Erythroblast (primary cell): ENCODE measurements at places on chromosomes 16 and 17.

- no peak for DNase-seq
These were observed 3.0 kb downstream of the ARHGDIA start for GRCh38 chr17:81867991-81868673.

- no peak for DNase-seq
These were observed 8.8 kb downstream of the RUNDC1 start for GRCh38 chr17:42989141-42989540.

DNA sequence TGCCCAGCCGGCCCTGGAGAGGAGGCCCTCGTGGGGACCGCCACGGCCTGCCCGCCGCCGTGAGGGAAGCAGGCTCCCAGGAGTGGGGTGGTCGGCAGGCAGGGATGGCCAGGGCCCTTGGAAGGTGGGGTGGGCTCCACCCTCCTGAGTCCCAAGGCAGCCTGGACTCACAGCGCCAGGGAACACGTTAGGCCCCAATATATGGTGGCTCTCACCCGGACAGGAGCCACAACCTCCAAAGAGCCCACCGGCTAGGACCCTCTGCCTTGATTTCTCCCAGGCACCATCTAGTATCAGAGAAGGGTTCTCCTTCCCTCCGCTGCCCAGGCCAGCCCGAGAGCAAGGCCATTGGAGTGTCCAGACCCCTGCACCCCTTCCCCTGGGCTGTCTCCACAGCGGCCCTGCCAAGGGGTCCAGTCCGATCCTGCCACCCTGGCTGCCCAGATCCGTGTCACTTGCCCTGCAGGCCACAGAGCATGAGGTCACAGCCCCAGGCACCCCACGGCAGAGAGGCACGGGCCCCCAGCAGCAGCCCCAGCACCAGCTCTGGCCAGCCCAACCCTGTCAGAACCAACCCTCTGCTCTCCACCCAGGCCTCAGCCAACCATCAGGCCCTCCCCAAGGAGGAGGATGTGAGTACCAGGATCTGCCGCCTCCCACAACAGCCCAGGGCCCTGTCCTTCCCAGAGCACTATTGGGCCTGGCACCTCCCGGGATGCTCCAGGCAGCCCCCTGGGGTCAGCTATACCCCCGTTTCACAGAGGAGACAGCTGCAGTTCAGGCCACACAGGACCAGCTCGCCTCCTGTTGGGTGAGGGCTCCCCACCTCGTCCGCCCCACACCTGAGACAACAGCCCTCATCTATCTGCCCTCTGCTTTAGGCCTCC lies 1.1 kb upstream of the AXIN1 start:
- no peak for DNase-seq

DNA sequence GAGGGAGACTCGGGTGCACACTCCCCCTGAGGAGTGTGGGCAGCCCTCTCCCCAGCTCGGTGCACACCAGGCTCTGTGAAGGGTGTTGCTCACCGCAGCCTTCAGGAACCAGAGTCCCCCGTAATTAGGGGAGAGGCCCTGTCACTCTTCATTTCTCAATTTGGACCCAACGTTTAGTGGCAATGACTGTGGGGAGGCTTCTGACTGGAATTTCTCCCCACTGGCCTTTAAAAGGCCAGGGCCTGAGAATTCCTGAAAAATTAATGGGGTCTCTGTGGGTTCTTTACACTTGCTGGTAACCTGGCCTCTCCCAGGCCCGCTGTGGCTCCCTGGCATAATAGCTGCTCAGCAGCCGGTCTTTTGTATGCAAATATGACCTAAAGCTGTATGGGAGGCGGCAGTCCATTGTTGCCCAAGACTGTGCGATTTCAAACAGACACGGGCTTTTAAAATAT lies 209.7 kb downstream of the MSI2 start:
- no peak for DNase-seq

GRCh38 chr16:67170168-67170948 lies at the start of gene NOL3:
Gene NOL3 (plus strand): TSS chr16:67170538.
- DNase-seq = peak; percentile 55

DNA sequence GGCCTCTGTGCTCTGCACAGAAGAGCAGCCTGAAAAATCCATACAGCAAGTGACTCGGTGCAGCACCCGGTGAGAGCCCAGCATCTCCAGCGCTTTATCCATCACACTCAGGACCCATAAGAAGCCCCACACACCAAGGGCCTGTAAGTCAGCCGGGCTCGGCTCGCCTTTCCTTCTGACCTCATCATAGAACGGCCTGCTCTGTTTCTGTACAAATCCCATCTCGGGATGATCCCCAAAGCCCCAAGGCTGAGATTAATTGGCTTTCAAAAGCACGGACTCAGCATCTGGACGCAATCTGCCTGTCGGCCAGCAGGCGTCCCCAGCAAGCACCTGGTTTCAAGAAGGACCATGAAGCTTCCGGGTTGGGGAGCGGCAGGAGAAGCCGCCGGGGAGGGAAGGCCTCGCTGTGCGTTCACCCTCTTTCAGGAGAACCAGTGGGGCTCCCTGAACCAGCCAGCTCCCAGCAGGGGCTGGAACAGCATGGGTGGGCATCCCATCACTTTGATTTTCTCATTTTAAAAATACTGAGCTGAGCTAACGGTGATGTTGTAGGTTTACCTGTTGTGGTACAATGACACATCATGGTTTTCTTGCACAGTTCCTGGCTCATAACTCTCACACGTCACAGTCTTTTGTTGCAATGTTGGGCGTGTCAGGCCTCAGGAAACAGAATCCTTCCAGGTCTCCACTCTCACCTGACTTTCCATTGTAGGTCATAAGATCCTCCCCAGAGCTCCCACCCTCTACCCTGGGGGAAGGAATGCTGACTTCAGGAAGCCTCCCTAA lies 6.7 kb downstream of the CCDC57 start:
- DNase-seq = peak; percentile 90

- DNase-seq = peak; percentile 30
These were observed 1.9 kb downstream of the CEMP1 start for GRCh38 chr16:2529061-2529931.

DNA sequence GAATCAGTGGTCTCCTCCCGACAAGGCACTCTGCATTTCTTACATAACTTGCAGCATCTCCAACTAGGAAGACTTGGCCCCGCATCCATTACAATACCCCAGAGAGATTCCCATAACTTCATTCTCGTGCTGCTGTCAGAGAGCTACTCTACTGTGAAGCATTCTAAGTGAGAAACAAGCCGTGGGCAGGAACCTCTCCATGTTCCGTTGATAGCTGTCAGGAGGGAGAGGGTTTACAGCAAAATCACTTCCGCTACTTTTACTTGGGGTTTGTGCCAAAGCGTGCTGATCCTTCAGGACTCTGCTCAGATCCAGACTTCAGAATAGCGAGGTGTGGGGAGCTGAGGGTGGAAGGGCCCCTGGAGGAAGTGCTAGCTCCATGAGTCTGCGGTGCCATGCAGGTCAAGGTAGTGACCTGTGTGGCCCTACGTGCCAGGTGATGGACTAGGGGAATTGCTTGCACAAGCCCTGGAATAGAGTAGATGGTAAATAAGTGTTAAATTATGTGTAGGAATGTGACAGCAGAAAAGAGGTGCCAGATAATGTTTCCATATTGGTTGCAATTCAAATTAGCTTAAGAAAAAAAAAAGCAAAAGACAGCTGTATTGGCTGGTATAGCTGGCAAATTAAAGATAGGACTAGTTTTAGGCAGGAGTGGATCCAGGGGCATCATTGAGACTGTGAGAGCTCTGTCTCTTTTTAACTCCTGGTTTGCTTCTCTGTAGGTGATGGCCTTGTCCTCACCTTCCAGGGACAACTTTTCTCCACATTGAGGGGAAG lies 358.5 kb upstream of the ERCC4 start:
- no peak for DNase-seq

GRCh38 chr17:512926-513325 lies 160.3 kb upstream of the RPH3AL start:
- DNase-seq = no peak

DNA sequence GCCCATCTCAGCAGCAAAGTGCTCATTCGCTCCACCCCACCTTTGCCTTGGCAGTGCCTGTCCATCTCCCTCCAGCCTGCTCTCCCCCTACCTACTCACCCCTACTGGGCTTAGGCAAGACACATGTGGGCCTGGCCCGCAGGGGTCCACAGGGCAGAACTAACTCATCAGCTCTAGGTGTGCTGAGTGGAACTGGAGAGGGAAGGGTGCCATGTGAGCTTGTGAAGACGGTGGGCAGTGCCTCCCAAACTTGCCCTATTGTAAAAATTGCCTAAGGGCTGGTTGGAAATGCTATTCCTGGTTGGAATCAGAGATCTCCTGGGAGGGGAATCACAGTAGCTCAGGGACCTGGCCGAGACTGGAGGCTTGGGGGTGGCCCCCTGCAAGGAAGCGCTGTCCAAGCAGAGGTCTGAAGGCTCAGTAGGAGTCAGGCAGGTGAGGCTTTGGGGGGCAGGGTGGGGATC lies 29.1 kb upstream of the TNS4 start:
- no peak for DNase-seq
